Activated CD4-positive, alpha-beta T cell treated with anti-CD3 and anti-CD28 coated beads, Interleukin-2, amount 50 U/mL, for 4 hours (primary cell): ENCODE measurements at places on chromosomes 7 and 10.

GRCh38 chr7:86301301-86301700 lies 342.4 kb upstream of the GRM3 start:
- no peak for DNase-seq

DNA sequence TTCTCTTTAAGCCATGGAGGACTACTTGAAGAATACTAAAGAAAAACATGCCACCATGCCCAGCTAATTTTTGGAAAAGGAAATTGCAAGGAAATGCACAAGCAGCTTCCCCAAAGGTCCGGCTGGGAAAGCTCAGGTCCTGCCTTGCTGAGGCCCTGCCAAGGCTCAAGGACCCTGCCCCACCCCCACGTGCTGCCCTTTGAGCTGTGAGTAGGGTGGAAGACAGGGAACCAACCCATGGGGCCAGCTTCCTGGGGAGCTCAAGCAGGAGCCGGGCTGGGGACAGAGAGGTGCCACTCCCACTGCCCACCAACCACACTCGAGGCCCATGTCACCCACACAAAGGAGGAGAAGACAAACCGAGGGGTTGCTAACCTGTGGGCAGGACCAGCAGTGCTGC lies 78.2 kb downstream of the SLIT1 start:
- DNase-seq, result no peak

DNA sequence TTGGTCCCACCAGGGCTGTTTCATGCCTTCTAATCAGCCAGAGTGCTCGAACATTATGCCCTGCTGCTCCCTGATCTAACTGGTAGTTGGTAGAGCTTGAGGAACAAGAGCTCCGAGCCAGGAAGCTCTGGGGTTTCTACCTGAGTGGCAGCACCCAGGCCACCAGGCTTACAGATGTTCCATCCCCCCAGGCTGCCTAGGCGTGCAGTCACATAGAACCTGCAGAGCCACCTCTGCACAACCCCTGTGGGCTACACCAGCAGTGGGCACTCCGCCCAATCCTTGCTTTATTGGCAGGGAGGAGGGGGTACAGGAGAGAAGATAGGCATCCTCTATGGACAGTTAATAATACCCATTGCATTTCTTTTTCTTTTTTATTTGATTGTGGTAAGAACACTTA lies 21.8 kb downstream of the MAP3K8 start:
- no peak for DNase-seq

DNA sequence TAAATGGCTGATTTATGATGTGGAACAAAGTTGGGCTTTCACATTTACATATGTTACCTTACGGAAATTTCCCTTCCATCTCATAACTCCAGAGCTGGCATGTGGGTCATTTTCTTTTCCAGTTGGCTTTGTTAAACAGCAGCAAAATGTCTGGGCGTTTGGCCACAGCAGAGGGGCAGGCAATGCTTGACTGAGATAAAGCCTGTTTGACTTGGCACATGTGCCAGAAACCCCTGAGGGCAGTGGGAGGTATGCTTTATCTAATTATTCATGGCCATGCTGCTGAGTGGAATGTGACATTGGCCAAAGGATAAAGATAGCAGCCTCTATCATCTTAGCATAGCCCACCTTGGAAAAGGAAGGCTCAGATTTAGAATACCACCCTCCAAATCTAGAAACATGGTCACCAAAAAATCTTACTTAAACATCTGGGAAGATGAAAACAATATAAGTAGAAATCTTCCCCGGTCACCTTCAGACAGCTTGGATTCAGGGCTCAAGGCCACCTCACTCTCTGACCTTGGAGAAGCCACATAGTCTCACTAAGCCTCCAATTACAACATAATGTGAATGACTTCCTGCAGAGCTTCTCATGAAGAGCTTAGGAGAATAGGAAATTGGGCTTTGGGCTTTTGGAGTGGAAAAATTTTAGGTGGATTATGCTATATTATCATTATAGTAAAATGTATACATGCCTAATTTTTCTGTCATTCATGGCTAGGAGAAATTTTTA lies 101.5 kb downstream of the GRM3 start:
- no peak for DNase-seq

DNA sequence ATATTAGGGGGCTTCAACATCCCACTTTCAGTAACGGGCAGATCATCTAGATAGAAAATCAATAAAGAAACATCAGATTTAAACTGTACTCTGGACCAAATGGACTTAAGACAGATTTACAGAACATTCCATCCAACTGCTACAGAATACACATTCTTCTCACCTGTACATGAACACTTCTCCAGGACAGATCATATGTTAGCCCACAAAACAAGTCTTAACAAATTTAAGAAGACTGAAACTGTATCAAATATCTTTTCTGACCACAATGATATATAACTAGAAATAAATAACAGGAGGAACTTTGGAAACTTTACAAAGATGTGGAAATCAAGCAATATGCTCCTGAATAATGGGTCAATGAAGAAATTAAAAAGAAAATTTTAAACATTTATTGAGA lies 86.7 kb downstream of the MICU1 start:
- DNase-seq, result no peak

GRCh38 chr7:70131817-70132216 lies 533.5 kb downstream of the AUTS2 start:
- DNase-seq, result no peak

- no peak for DNase-seq
Measured at GRCh38 chr10:27207350-27207749, 33.2 kb downstream of the ACBD5 start.

GRCh38 chr10:4775808-4776207 lies 50.2 kb upstream of the AKR1E2 start:
- DNase-seq, result no peak

DNA sequence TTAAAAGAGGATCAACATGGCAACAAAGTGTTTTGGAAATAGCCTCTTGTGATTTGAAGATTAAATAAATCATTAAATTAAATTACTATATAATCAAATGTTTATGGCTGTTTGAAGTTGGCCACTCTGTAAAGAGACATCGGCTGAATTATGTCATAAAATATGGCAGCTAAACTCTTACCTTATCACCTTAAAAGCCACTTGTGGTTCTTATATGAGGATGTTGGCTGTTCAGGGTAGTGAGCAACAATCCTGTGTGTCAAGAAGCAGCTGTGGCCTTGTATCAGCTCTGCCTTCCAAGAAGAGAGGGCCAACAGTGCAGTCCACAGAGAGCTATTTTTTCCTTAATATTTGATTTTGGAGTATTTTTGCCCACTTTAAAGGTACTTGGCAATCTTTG lies 113.4 kb upstream of the CDK6 start:
- DNase-seq, result no peak

DNA sequence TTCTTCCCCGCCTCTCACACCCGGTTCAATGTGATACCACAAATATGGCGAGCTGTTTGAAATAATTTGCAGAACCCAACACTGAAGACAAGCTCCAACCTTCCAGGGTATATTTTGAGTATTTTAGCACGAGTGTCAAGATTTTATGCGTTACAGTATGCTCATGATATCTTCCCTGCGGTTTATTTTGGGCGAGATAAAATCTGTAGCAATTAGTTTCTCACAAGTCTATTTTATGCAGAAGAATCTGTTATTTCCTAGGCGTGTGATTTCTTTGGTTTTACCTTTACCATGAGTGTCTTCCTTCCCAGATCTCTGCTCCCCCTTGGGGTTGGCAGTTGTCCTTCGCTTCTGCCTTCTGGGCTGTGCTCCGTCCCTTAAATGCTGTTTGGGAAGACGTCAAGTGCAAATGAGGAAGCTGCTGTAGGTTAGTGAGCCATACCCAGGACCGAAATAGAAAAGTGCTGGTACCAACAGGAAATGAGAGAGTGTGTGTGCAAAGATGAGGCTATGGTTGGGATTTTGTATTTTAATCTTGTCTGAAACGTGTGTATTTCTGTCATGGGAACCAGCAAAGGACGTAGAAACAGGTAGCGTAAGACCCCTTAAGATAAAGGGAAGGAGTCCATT lies 299.8 kb downstream of the KLF6 start:
- DNase-seq, result no peak

DNA sequence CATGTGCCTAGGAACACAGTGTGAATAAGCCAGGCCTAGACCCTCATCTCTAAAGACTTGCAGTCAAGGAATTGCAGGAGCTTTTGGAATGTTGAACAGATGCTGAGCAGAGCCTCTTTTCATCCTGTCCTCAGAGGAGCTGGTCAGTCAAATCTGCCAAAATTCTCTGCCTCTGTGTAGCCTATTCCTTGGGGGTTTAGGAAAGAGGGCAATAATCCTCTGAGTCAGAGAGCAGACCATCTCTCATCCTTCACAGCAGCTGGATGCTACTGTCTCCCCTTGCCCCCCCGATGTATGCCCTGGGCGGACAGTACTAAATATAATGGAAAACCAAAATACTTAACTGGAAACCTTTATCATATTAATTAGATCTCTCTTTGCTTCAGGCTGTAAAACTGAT lies 52.6 kb downstream of the BICC1 start:
- no peak for DNase-seq

DNA sequence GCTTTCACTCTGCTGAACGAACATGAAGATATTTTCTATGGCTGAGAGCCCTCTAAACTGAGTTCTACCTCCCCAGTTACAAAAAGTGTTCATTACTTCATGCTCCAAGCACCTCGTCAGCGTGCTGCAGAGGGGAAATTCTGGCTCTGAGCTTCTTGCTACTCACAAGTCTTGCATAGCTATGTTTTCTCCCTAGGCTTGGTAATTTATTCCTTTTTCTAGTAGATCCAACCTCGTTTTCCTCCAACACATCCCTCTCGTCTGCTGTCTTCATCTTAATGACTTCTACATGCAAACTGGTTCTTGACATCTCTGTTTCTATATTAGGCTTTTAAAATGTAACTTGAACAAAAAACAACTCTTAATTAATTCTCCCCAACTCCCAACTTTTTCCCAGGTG lies 1034.5 kb downstream of the REEP3 start:
- no peak for DNase-seq

DNA sequence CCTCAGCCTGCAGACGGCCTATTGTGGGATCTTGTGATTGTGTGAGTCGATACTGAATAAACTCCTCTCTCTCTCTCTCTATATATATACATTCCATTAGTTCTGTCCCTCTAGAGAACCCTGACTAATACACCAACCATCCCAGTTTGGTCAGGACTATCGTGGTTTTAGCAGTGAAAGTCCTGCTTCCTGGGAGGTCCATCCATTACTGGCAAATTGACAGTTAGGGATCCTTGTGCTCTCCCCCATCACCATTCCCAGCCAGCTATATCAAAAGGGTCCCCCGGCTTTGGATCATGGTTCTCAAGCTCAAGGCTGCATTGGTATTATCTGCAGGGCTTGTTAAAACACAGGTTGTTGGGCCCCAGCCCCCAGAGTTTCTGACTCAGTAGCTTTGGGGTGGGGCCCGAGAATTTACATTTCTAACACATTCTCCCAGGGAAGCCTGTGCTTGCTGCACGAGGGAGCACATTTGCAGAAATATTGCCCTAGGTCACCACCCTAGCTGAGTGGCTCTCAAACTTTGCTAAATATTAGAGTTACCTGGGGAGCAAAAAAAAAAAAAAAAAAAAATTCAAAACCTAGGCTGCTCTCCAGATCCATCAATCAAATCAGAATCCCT lies 899.1 kb upstream of the AUTS2 start:
- no peak for DNase-seq

- DNase-seq, result no peak
Measured at GRCh38 chr7:1969459-1970284, 263.1 kb downstream of the MAD1L1 start.

DNA sequence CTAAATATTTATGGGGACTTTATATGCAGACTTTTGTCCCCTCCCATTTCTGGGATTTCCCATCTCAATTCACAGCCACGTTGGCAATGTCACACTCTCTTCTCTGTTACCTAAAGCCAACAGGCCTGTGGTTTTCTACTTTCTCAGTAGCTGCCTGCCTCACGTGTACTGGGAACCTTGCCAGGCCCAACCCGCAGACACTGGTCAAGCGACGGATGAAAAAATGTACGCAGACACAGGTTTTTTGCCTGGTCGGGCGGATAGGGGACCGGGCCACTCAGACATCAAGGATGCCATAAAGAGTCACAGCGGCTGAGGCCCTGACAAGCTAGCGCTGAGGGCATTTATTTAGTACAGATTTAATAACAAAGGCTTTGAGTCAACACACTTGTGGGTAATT lies 204.4 kb upstream of the DPP6 start:
- no peak for DNase-seq

GRCh38 chr10:50375051-50375452 lies 123.7 kb upstream of the ASAH2 start:
- DNase-seq, result no peak

- no peak for DNase-seq
Measured at GRCh38 chr7:464454-465401, 54.9 kb downstream of the PDGFA start.

GRCh38 chr7:36191292-36191920 lies 38.4 kb downstream of the EEPD1 start:
- no peak for DNase-seq

DNA sequence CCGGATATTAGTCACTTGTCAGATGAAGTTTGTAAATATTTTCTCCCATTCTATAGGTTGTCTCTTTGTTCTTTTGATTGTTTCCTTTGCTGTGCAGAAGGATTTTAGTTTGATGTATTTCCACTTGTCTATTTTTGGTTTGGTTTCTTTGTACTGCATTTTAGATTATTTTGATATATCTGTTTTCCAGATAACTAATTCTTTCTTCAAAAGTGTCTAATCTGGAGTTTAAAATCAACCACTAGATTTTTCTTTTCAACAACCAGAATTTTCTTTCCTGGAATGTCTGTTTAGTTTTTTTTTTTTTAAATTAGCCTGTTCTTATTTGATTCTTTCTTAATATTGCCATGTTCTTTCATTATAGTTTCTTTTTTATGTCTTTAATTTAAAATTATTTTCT lies 116.8 kb upstream of the INHBA start:
- no peak for DNase-seq

- no peak for DNase-seq
Measured at GRCh38 chr10:69333205-69333604, 54.9 kb downstream of the HK1 start.

- no peak for DNase-seq
Measured at GRCh38 chr7:154646126-154647013, 356.6 kb downstream of the PAXIP1 start.

- no peak for DNase-seq
Measured at GRCh38 chr10:131354380-131354779, 42.9 kb upstream of the TCERG1L start.

GRCh38 chr10:70903262-70903921 lies 15.0 kb upstream of the PCBD1 start:
- DNase-seq, result no peak

DNA sequence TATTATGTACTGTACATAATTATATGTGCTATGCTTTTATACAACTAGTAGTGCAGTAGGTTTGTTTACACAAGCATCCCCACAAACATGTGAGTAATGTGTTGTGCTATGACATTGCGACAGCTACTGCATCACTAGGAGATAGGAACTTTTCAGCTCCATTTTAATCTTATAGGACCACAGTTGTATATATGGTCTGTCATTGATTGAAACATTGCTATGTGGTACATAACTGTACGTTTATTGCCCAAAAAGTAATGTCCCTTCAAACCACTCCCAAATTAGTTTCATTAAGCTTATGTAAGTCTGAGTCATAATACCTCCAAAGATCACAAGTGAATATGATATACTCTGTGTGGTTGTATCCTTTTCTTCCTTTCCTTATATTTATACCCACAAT lies 183.2 kb upstream of the POT1 start:
- no peak for DNase-seq

GRCh38 chr10:63496561-63496960 lies 24.6 kb upstream of the REEP3 start:
- DNase-seq, result no peak
